ENCODE measurements at places on chromosomes 1 and 21. TPM values are rescaled to one million over a fixed set of nuclear protein-coding genes. Genes with fewer than 3 reads are reported as not detected.

GRCh38 chr1:183947988-183948387 is 89.5 kb downstream of the COLGALT2 start:
- no peak for DNase-seq

- no peak for DNase-seq
Observed at GRCh38 chr1:194043984-194044755, 857.8 kb upstream of the B3GALT2 start.

The OR2G6 gene
- total RNA-seq, result not detected

GRCh38 chr1:99979091-99979490 is 9.3 kb downstream of the SLC35A3 start:
- DNase-seq, result no peak

The JAM2 gene
- 2.0 TPM for total RNA-seq

DNA sequence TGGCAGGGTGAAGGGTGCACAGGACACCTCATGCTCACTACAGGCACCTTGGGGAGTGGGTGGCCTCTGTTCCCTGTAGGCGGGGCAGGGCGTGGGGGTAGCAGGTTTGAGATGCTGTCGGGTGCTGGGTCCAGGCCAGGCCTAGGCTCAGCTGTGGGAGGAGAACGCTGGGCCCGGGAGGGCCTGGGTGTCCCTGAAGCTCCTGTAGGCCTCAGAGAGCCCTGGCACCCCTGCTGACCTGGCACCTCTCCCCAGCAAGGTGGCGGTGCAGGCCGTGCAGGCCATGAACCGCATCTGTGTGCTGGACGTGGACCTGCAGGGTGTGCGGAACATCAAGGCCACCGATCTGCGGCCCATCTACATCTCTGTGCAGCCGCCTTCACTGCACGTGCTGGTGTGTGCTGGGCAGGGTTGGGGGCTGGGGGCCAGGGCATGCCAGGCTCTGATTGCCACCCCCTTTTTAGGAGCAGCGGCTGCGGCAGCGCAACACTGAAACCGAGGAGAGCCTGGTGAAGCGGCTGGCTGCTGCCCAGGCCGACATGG is 2.5 kb upstream of the GJC2 start:
- DNase-seq, result no peak

DNA sequence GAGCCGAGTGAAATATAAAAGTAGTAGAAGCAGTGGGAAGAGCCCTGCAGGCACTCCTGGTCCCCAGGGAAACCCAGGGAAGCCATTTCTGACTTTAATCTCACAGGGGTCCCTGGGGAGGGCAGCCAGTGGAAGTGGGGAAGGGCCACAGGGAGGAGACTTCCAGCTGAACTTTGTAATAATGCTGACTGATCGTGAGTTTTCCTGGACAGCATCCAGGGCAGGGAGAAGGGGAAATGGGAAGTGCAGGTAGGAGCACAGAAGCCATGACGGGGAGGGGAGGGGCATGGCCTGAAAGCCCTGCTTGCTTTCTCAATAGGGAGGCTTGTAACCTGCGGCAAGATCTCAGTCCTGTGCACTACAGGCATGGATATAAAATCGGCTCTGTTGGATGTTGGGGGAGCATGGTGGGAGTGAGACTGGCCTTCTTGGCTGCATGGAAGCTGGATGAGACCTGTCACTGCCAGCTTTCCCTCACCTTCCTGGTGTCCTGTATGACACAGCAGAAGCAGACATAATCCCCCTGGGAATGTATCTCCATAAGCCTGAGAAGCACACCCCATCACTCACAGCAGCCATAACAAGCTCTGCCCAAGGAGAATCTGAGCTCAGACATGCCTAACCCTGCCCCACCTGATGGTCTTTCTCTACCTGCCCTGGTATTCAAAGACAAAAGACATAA is 15.1 kb upstream of the MX1 start:
- DNase-seq, result no peak

DNA sequence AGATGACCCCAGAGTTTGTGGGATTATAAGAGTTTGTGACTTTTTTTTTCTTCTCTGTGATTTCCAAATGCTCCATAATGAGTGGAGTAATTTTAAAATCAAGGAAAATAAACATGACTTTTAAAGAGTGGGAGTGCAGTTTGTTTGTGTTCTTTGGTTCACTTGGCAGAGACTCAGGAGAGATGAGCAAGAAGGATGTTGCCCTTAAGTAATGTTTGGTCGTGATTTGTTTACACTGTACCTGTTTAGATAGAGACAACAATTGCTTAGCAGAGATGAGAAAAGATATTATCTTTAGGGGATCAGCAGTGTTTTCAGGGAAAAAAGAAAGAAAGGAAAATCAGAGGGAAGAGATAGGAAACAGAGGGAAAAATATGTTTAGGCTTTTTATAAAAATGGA is 170.8 kb downstream of the ADSS2 start:
- no peak for DNase-seq

All from kidney epithelial cell (primary cell).